Aorta (tissue), 5 donors: ENCODE measurements at places on chromosomes 7 and 10. TPM values are rescaled to one million over a fixed set of nuclear protein-coding genes. Genes with fewer than 3 reads are reported as not detected.

DNA sequence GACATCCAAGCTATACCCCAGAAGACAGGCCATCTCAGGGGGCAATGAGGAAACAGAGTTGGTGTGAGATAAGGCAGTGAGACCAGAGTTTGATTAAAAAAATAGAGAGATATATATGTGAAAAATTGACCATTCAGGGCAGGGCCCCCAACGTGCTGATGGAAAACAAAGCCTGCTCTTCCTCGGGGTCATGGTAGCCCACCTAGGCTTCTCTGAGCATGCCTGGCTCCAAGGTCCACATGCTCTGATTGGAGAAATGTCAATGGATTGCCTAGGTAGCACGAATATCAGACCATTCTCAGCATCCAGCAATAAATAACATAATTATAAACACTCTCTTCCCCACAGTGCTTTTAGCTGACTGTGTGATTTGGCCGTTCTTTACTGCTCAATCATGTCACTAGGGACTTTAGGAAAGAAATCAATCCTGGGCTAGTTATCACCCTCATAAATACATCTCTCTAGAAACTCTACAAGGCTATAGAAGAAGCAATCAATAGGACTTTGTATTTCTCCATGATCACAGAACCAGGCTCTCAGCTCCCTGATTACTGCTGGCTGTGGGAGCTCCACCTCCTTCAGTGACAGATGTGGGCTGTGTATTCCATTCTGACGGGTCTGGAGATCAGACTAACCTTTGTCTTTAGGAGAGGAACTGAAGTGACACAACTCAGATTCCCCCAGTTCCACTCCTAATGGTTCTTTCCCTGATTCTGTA lies 766.4 kb downstream of the GRID1 start:
- H3K4me1 ChIP-seq = no peaks in the 10 kb centered on the region
- no peaks in the 10 kb centered on the region for H3K36me3 ChIP-seq
- no peaks in the 10 kb centered on the region for H3K27me3 ChIP-seq

- no peak for DNase-seq
- H3K36me3 ChIP-seq = no peaks in the 10 kb centered on the region
- no peaks in the 10 kb centered on the region for H3K4me1 ChIP-seq
- no peak overlapping the region for H3K27ac ChIP-seq
- H3K27me3 ChIP-seq = no peaks in the 10 kb centered on the region
Observed at GRCh38 chr7:107810626-107811025, 7.6 kb upstream of the SLC26A3 start.

DNA sequence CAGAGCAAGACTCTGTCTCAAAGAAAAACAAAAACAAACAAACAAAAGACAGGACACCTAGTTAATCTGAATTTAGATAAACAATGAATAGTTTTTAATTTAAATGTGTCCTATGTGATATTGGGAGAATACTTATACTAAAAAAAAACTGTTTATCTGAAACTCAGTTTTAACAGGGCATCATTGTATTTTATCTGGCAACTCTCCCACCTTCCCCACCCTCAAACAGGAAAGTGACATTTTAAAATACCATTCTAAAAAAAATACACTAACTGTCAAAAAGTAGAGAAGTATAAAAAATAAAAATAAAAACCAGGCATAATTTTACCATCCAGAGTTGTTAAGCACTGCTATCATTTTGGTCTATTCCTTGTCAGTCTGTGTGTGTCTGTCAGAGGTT lies 119.0 kb downstream of the RTKN2 start:
- H3K27me3 ChIP-seq = no peaks in the 10 kb centered on the region
- no peaks in the 10 kb centered on the region for H3K4me1 ChIP-seq
- H3K27ac ChIP-seq = no peak overlapping the region
- no peak for DNase-seq
- H3K36me3 ChIP-seq = no peaks in the 10 kb centered on the region

DNA sequence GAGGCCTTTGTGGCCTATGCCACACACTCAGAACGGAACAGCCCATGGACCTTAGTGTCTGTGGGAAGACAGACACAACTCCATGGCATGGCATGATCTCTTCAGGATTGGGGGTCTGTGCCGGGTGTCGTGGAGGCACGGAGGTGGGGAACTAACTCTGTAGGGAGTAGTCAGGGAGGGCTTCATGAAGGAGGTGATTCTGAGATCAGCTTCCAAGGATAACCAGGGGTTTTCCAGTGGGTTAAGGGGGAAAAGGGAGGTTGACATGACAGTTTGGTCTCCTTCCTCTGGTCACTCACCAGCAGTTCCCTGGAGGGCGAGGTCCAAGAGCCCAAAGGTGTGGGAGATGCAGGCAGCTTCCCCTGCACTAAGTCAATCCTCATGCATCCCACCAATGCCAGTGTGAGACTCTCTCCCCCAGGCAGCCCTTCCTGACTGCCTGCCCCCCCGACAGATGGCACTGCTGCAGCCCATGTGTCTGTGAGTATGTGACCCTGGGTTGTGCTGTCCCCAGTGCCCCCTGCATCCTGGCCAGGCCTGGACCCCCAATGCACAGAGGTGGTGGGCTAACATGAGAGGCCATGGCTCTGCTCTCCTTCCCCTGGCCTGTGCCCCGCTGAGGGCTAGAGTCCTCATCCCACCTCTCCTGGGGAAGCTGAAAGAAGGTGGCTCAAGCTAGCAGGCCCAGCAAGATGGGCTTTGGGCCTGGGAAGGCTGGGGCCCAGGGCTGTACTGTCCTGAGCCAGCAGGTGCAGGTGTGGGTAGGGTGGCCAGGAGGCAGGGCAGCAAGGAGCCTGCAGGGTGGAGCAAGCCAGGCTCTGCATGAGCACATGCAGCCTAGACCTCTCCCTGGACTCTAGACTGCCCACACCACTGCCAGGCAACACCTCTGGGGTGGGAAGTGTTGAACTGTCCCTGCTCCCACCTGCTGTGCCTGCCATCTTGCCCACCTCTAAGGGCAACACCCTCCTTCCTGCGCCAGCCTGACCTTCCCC lies 39.7 kb downstream of the RASGEF1A start:
- no peaks in the 10 kb centered on the region for H3K4me1 ChIP-seq
- H3K27me3 ChIP-seq = no peaks in the 10 kb centered on the region
- no peaks in the 10 kb centered on the region for H3K36me3 ChIP-seq
- no peak overlapping the region for H3K4me3 ChIP-seq

- H3K27ac ChIP-seq = no peak overlapping the region
- no peaks in the 10 kb centered on the region for H3K36me3 ChIP-seq
- no peaks in the 10 kb centered on the region for H3K27me3 ChIP-seq
- H3K4me1 ChIP-seq = no peaks in the 10 kb centered on the region
- no peak overlapping the region for H3K4me3 ChIP-seq
Observed at GRCh38 chr10:62584731-62585130, 210.6 kb downstream of the ZNF365 start.

DNA sequence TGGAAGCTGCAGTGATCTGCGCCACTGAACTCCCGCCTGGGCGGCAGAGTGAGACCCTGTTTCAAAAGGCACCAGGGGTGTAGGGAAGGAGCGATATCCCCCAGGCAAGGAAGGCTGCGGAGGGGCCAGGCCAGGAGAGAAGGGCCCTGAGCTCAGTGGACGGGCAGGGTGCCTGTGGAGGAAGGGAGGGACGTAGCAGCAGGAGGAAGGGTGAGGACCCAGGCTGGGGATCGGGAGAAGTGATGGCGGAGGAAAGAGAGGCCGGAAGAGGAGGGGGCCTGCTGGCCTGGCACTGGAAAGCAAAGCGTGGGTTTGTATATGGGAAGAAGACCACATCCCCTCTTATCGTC lies 45.6 kb downstream of the ALOX5 start:
- H3K27me3 ChIP-seq = no peaks in the 10 kb centered on the region
- H3K4me1 ChIP-seq = no peaks in the 10 kb centered on the region
- no peak for DNase-seq
- peak overlapping the region; percentile 31 for H3K4me3 ChIP-seq

GRCh38 chr7:28806841-28807240 lies 151.3 kb downstream of the TRIL start:
- H3K4me1 ChIP-seq = no peaks in the 10 kb centered on the region
- H3K27ac ChIP-seq = no peak overlapping the region
- H3K27me3 ChIP-seq = no peaks in the 10 kb centered on the region
- H3K36me3 ChIP-seq = no peaks in the 10 kb centered on the region

CHCHD2 gene
- 187 TPM for total RNA-seq

ITGA8 gene
- total RNA-seq = 885 TPM

GRCh38 chr7:30927040-30927439 lies 15.4 kb downstream of the AQP1 start:
- H3K4me1 ChIP-seq = no peaks in the 10 kb centered on the region
- H3K36me3 ChIP-seq = no peaks in the 10 kb centered on the region
- H3K4me3 ChIP-seq = no peak overlapping the region

DNA sequence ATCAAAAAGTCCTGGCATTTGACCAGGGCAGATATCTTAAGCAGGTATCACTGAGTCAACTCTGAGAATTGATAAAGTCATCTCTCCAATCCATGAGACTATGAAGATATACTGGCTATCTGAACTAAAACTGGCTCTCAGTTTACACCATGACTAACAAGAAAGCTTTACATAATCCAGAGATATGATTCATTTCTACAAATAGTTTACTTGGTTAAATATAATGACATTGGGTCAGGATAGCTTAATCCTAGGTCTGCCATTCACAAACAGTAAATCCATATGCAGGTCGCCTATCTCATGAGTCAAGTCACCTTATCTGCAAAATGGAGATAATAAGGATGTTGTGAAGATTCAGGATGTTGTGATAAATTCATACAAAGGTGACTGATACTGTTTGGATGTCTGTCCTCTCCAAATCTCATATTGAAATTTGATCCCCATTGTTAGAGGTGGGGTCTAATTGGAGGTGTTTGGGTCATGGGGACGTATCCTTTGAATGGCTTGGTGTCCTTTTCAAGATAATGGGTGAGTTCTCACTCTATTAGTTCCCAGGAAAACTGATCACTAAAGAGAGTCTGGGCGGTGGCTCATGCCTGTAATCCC lies 117.4 kb downstream of the JMJD1C start:
- H3K27ac ChIP-seq = no peak overlapping the region
- no peaks in the 10 kb centered on the region for H3K27me3 ChIP-seq
- DNase-seq = no peak
- no peak overlapping the region for H3K4me3 ChIP-seq
- H3K4me1 ChIP-seq = no peaks in the 10 kb centered on the region
- H3K36me3 ChIP-seq = no peaks in the 10 kb centered on the region

- peaks cover 1% of the 10 kb centered on the region for H3K36me3 ChIP-seq
- DNase-seq = no peak
- no peak overlapping the region for H3K27ac ChIP-seq
- H3K4me3 ChIP-seq = no peak overlapping the region
Observed at GRCh38 chr7:7793249-7793648, 74.8 kb upstream of the RPA3 start.

GRCh38 chr10:23693925-23694324 lies 255.1 kb downstream of the OTUD1 start:
- no peaks in the 10 kb centered on the region for H3K36me3 ChIP-seq
- H3K27me3 ChIP-seq = no peaks in the 10 kb centered on the region
- no peak overlapping the region for H3K27ac ChIP-seq
- no peak overlapping the region for H3K4me3 ChIP-seq

DNA sequence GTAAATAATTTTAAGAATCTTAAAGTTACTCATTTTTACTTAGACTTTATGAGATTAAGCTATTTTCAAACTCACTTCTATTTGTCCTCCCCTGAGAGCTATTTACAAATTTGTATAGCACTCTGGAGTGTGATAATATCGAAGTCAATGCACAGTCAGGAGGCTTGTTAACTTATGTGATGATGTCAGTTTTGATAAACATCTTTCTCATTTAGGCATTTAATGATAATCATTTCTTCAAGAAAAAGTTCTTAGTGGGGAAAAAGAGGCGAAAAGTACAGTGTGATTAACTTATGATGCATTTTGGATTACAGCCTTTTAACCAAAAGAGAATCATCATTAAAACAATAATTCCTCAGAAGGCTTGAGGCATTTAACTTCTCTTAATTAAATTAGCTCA lies 468.6 kb downstream of the AUTS2 start:
- no peaks in the 10 kb centered on the region for H3K36me3 ChIP-seq
- H3K27me3 ChIP-seq = no peaks in the 10 kb centered on the region
- no peak overlapping the region for H3K4me3 ChIP-seq
- DNase-seq = no peak

DNA sequence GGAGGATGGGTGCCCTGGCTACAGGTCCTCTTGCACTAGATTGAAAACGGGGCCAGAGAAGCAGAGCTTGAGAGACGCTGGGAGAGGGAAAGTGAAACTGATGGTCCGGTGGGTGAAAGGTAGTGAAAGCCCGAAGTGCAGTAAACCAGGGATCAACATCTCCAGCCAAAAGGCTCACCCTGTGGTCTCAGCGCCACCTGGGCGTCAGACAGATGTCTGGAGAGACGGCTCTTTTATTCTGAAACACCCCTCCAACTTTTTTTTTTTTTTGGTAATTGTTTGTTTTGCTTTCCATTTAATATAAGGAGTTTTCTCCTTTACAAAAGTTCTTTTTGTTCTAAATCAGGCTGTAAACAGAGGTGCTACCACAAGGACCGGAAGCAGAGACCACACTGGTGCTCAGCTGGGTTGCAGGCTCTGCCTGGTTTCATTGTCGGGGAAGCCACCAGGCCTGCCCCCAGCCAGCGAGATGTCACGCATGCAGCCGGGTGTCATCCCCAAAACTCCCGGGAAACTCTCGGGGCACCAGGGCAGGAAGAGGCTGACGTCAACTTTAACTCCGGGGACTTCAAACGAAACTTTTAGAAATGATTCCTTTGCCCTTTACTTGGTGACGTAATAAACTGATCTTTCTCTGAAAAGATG lies 11.2 kb downstream of the IL2RA start:
- H3K36me3 ChIP-seq = no peaks in the 10 kb centered on the region
- H3K4me3 ChIP-seq = peak overlapping the region; percentile 8
- H3K4me1 ChIP-seq = no peaks in the 10 kb centered on the region

GRCh38 chr7:130777426-130777825 lies 43.4 kb upstream of the KLF14 start:
- no peaks in the 10 kb centered on the region for H3K27me3 ChIP-seq
- no peaks in the 10 kb centered on the region for H3K4me1 ChIP-seq
- no peak overlapping the region for H3K27ac ChIP-seq
- H3K36me3 ChIP-seq = no peaks in the 10 kb centered on the region

DNA sequence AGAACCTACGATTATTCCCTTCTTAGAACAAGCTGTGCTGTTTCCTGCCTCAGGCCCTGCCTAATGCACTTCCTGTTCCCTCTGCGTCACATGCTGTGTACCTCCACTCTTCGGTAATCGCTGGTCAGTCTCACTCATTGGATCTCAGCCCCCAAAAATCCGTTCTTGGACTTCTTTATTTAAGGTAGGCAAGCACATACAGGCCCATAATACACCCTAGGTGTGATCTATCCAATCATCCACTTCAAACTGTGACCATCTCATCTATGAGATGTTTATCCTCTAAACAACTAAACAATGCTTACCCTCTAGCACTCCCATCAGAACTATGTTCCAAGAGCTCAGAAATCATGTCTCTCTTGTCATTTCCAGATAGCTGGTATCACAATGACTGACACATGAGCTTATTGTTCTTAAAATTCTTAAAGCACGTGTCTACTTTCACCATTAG lies 83.9 kb downstream of the CADPS2 start:
- H3K27ac ChIP-seq = no peak overlapping the region
- no peak for DNase-seq
- H3K4me1 ChIP-seq = no peaks in the 10 kb centered on the region
- H3K36me3 ChIP-seq = no peaks in the 10 kb centered on the region
- H3K27me3 ChIP-seq = no peaks in the 10 kb centered on the region
- H3K4me3 ChIP-seq = no peak overlapping the region
